ENCODE measurements at places on chromosomes 7 and 10. TPM values are rescaled to one million over a fixed set of nuclear protein-coding genes. Genes with fewer than 3 reads are reported as not detected.

The UCN3 gene
- not detected for total RNA-seq

The TTYH3 gene
- total RNA-seq, result 36.3 TPM

The FAM25C gene
- total RNA-seq, result not detected

The CHAT gene
- not detected for total RNA-seq

Measured in hair follicular keratinocyte (primary cell).